ENCODE measurements at places on chromosomes 12 and 14.

DNA sequence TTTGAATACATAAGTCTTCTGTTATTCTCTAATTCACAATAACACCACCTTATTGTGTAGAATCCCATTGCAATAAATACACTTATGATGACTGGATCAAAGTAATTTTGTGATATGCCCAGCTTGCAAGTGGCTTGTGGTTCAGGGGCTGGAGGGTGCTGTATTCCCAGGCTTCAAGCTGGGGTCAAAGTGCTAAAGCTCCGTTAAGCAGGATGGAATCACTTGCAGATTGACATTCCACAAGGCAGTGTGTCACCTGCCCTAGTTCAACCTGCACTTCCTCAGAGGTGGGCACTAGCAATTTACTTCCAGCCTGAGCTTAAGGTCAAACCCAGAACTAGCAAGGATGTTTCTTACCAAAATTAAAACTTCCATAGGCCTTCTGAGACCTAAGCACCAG lies 166.6 kb downstream of the SSPN start:
- DNase-seq = no peak

DNA sequence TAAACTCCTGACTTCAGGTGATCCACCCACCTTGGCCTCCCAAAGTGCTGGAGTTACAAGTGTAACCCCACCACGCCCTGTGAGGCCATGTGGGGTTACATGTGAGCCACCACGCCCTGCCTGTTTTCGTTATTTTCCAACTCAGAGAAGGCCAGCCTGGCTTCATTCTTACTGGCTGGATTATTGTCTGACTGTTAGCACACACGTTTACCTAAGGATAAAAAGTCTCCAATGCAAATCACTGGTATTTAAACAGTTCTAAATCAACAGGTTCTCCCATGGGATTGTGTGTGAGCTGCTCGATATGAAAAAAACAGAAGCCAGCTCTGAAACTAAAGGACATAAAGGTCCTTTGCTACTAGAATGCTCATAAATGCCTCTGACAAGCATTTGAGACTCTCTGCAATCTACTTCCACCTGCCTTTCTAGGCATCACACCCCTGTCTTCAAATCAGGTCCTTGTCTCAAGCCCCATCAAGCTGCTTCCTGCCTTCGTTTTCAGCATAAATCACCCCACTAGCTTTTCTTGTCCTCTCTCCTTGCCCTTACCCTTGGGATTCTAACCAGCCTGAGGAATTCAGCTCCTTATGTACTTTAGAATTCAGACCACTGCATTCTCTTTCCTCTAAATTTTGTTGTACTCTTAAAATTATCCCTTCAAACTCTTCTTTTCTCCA lies 265.0 kb downstream of the DUSP6 start:
- DNase-seq = no peak

- DNase-seq = no peak
Measured at GRCh38 chr12:64450711-64451486, 1.0 kb upstream of the TBK1 start.

- no peak for DNase-seq
Measured at GRCh38 chr14:85115921-85116320, 414.0 kb upstream of the FLRT2 start.

DNA sequence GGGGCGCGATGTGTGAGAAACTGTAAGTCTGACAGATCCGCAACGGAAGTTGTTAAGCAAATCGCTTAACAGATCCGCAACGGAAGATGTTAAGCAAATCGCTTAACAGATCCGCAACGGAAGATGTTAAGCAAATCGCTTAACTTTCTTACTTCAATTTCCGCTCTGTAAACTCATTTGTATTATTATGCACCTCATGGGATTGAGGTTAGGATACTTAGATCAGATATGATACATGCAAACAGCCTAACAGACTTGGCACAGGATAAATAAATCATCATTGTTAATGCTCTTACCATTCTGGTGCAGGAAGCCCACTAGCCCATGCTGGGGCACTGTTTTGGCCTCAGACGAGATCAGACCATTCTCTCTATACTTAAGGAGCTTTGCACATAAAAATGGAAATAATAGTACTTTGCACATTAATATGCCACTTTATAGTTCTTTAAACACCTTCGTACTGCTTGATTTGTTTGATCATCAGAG lies 399 bp downstream of the NCAPD2 start:
- peak; percentile 83 for DNase-seq

DNA sequence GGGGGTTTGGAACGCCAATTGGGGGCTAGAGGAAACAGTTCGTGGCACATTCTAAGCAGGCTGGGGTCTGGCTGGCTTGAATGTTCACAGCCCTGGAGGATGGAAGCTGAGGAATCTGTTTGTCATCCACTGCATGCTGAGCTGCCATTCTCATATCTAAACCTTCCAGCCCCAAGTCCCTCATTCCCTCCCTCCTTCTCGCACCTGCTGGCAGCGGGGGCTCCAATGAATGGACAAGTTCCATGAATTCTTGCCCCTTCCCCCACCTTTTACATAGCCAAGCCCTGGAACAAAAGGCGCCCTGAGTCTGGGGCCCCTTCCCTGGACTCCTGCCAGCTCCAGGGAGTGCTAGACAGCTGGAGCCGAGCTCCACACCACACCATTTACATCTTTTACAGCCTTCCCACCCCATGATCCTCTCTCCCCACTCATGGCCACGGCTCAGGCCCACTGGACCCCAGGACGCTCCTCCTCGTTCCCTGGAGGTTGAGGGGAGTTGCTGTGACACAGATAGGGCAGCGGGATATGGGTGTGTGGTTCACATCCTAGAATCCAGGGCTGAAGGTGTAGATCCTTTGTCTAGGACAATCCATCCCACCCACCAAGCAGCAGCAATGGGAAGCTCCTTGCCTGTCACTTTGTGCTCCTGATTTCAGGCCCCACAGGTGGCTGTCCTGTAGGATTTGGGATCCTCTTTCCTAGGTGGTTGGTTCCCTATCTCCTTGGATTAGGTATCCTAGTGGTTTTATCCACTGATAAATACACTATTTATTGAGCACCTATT lies 21.7 kb upstream of the VRTN start:
- no peak for DNase-seq

GRCh38 chr12:110266381-110266960 lies 14.6 kb upstream of the ATP2A2 start:
- no peak for DNase-seq

- no peak for DNase-seq
Measured at GRCh38 chr12:53506450-53506785, 866 bp downstream of the NPFF start.

GRCh38 chr12:113154351-113154973 lies 4.9 kb downstream of the CFAP73 start:
- no peak for DNase-seq

DNA sequence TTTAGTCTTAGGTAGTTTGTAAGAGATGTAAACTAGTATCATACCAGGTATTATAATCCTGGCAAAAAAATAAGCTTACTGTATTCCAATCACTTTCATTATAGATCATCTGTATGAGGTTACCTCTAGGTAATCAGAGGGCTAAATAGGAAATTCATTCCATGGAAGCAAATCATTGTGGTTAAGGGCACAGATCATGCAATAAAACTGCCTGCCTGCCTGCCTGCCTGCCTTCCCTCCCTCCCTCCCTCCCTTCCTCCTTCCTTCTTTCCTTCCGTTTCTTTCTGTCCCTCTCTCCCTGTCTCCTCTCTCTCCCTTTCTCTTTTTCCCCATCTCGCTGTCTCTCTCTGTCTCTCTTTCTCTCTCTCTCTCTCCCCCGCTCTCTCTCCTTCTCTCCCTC lies 3.2 kb upstream of the CLEC9A start:
- DNase-seq = no peak

DNA sequence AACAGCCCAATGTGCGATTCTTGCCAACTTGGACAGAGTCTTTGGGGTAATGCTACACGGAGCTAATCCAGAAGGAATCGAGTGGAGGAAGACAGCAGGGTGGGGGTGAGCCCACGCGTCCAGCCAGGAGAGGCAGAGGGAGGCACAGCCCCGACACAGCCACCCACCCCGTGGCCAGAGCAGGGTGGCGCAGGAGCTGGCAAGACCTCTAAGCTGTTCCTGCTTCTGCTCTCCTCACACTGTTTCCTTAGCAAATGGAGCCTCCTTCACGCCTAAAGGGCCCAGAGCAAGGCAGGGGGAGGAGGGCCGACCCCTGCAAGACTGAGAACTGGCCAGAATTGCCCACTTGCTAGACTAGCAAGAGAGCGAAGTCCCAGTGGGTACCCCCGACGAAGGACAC lies 91.5 kb downstream of the FBXL14 start:
- DNase-seq = no peak

GRCh38 chr14:102604183-102604582 lies 11.7 kb downstream of the RCOR1 start:
- no peak for DNase-seq

GRCh38 chr14:50489851-50490250 lies 42.5 kb downstream of the MAP4K5 start:
- DNase-seq = no peak

GRCh38 chr12:100434177-100434576 lies 39.5 kb upstream of the NR1H4 start:
- no peak for DNase-seq

- DNase-seq = no peak
Measured at GRCh38 chr14:66709291-66709690, 201.3 kb downstream of the GPHN start.

- DNase-seq = no peak
Measured at GRCh38 chr12:52123487-52124186, 44.1 kb downstream of the SMIM41 start.

GRCh38 chr14:89255852-89256251 lies 161.2 kb downstream of the FOXN3 start:
- no peak for DNase-seq

GRCh38 chr14:37596790-37597472 lies 1.5 kb downstream of the TTC6 start:
- no peak for DNase-seq

GRCh38 chr14:28570391-28570790 lies 196.2 kb upstream of the FOXG1 start:
- DNase-seq = no peak

- DNase-seq = no peak
Measured at GRCh38 chr14:42307239-42307825, 700.7 kb downstream of the LRFN5 start.

GRCh38 chr12:125674554-125675338 lies 609.5 kb downstream of the AACS start:
- DNase-seq = no peak

DNA sequence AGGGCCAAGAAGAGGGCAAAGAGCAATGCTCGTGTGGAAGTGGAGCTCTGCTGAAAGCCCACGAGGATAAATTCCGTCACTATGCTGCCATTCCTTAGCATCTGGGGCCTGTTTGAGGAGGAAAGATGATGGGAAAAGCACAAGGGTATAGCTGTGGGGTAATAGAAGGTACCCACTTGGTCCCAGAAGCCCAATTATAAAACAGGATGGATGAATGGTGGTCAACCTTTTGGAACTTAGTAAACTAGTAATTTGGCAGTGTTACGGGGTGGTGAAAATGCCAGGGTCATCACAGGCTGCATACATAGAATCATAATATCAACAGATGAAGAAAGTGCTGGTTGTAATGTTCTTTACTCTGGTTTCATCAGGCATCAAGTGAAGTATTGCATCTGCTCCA lies at the start of gene OR10AD1:
TSS of gene OR10AD1 (minus strand) at position 101 of the 400 bp plus-strand sequence. CDS start at position 101, 0 bp downstream.
- DNase-seq = no peak

DNA sequence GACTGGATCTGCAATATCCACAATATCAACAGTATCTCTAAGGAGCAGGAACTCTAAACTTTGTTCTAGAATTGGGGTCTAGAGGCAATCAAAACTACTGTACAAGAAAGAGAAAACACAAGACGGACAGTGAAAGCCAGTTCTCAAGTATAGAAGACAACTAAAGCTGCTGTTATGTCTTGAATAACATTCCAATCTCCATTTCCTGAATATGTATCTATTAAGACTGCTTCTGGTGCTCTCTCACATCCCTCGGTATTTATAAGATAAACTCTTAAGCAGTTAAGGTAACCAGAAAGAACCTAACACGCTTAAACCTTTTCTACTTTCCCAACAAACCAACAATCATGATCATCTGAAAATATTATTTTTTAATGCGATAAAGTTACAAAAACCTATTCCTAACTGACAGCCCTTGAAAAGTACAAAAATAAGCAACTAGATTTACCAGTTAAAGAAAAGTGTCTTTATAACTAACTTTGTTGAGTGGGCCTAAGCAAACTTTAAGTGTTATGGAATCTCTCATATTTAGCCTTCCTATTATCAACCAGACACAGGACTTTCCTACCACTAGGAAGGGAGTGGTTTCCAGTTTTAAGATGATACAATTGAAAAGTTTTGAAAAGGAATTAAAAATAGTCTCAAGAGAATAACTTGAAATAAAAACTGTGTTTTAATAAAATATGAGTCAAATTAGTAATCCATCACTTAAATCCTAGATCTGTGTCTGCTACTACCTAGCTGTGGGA lies 30.7 kb downstream of the NUMB start:
- DNase-seq = no peak

GRCh38 chr12:57735952-57736740 lies 2.4 kb downstream of the AGAP2 start:
- no peak for DNase-seq

- DNase-seq = no peak
Measured at GRCh38 chr12:94951071-94951934, 52.2 kb downstream of the NDUFA12 start.

DNA sequence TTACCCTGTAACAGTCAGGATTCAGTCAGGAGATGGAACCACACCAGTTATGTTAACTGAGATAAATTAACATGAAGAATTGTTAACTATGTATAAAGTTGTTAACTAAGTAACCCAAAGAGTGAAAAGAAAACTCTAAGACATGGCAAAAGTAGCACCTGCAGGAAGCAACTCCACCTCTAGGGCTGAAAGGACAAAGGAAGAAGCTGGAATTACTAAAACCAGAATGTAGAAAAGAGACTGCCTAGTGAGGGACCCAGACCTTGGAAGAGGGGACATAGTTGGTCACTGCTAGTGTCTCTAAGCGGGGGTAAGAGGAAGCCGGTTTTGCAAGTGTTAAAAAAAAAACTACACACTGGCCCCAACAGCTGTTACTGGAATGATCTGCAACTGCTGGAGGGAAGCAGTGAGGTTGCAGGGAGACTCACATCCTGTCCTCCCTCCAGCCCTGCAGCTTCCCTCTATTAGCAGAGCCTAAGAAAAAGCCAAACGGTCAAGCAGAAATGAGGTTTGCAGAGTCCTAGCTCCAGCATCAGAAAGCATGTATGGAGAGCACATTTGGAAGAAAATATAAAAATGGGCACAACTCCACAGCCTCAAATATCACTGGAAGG lies 39.8 kb downstream of the GPR135 start:
- DNase-seq = no peak

DNA sequence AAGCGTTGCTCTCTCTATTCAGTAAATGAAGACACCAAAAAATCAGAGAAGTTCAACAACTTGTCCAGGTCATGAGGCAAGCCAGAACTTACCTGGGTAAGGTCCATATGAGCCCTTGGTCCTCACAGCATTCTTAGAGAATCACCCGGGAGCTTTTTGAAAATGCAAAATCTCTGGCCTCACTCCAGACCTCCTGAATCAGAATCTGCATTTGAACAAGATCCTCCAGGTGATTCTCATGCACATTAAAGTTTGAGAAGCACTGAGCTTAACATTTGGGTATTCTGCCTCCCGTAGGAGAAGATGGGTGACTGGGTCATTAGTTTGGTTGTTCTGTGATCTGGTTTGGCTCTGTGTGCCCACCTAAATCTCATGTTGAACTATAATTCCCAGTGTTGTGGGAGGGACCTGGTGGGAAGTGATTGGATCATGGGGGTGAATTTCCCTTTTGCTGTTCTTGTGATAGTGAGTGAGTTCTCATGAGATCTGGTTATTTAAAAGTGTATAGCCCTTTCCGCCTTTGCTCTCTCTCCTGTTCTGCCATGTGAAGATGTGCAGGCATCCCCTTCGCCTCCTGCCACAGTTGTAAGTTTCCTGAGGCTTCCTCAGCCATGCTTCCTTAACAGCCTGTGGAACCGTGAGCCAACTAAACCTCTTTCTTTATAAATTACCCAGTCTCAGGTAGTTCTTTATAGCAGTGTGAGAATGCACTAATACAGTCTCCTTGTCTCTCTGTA lies 221.2 kb downstream of the RAD51B start:
- DNase-seq = no peak
